ENCODE measurements at places on chromosomes 7 and 10.

- DNase-seq: no peak
Measured at GRCh38 chr10:56231436-56231835, 129.6 kb downstream of the ZWINT start.

GRCh38 chr10:33643042-33643441, 308.6 kb upstream of the NRP1 start:
- no peak for DNase-seq

GRCh38 chr10:77286531-77287508, 350.8 kb downstream of the KCNMA1 start:
- DNase-seq: no peak

- peak; percentile 41 for DNase-seq
Measured at GRCh38 chr7:81883801-81884393, 114.0 kb upstream of the HGF start.

- no peak for DNase-seq
Measured at GRCh38 chr10:10910634-10911033, 107.0 kb upstream of the CELF2 start.

- no peak for DNase-seq
Measured at GRCh38 chr10:79970062-79970461, 21.2 kb upstream of the SFTPD start.
